ENCODE measurements at places on chromosomes 16 and 17. TPM values are rescaled to one million over a fixed set of nuclear protein-coding genes. Genes with fewer than 3 reads are reported as not detected.

Gene TSNAXIP1
- 0.31 TPM for total RNA-seq

Gene GPR179
- total RNA-seq = 0.02 TPM

Gene KRTAP9-1
- total RNA-seq = not detected

Gene SPATA32
- 0.09 TPM for total RNA-seq

Gene MYH11
- 0.09 TPM for total RNA-seq

Gene MC1R
- 6.5 TPM for total RNA-seq

Gene KRTAP1-5
- total RNA-seq = not detected

Gene CCR7
- total RNA-seq = 0.94 TPM

Gene PIRT
- total RNA-seq = not detected

Gene CFAP97D1
- 0.03 TPM for total RNA-seq

Gene GLIS2
- total RNA-seq = 27.0 TPM

Gene HES7
- total RNA-seq = 2.6 TPM

Gene CX3CL1
- 0.08 TPM for total RNA-seq

Gene KSR1
- total RNA-seq = 17.7 TPM

Gene HCRT
- total RNA-seq = not detected

Gene MYH2
- total RNA-seq = not detected

Gene GINS2
- total RNA-seq = 31.3 TPM

Gene KRT16
- 1.3 TPM for total RNA-seq

Gene GP2
- total RNA-seq = not detected

Gene ITGB3
- total RNA-seq = 5.1 TPM

Gene ACSM2A
- total RNA-seq = not detected

Gene CD79B
- total RNA-seq = not detected

Gene PRDM7
- not detected for total RNA-seq

Gene YPEL2
- 3.4 TPM for total RNA-seq

Gene NSRP1
- 25.9 TPM for total RNA-seq

Gene OR1A1
- not detected for total RNA-seq

Gene OR2C1
- not detected for total RNA-seq

Gene PARD6A
- 2.4 TPM for total RNA-seq

Gene NR1D1
- 10.7 TPM for total RNA-seq

Gene MPO
- total RNA-seq = not detected

Gene TEX19
- total RNA-seq = 0.45 TPM

Gene TMEM238L
- total RNA-seq = not detected

Gene TNFRSF17
- total RNA-seq = not detected

Gene DOC2B
- 0.94 TPM for total RNA-seq

Gene AATK
- total RNA-seq = 0.78 TPM

Gene MSLN
- 3.3 TPM for total RNA-seq

Gene PLXDC1
- total RNA-seq = 0.22 TPM

Gene CDRT15
- total RNA-seq = not detected

Gene CD300A
- not detected for total RNA-seq

Gene ARHGAP27
- total RNA-seq = 17.1 TPM

Gene HBM
- not detected for total RNA-seq

Gene FBXW10
- 1.1 TPM for total RNA-seq

Gene TPSG1
- total RNA-seq = not detected

Gene MMP15
- total RNA-seq = 35.4 TPM

All from A549 treated with GW870086 at 1 μM for 4 hours (cell line).